ENCODE measurements at places on chromosomes 7 and 10.
A peak's percentile ranks its signal among the peaks of the same experiment; 100 is the strongest.

GRCh38 chr10:29522061-29522855, 112.5 kb downstream of the SVIL start:
- no peak for DNase-seq

DNA sequence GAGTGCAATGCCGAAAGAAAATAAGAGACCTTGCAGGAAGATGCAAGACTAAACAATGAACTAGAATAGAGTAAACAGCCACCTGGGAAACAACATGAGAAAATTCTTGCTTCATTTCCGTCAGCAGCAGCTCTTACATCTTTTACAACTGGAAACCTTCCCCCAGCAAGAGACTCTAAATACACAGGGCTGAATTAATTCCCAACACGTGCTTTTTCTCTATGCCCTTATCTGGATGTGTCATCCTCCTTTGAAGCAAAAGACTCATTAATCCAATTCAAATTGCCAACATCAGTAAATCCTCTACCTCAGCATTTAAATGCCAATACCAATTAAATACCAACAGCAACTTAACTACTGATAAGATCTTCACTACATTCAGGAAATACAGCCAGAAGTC, 99.0 kb upstream of the PDE1C start:
- no peak for DNase-seq

DNA sequence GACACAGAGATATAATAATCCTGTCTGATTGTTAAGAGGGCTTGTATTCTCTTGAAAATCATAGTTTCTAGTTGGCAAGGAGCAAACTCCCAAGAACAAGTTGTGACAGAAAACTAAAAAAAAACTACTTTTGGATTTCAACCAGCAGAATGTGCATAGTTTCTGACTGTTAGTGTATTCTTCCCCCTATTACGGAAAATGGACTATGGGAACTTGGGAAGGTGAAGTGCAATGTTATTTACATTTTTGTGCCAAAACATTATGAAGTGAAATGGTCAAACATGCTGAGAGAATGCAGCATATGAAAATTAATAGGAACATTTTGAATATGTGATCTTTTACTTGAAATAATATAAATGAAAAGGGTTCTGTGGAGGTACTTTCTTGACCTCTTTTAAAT, 660.8 kb downstream of the SUGCT start:
- DNase-seq: no peak

DNA sequence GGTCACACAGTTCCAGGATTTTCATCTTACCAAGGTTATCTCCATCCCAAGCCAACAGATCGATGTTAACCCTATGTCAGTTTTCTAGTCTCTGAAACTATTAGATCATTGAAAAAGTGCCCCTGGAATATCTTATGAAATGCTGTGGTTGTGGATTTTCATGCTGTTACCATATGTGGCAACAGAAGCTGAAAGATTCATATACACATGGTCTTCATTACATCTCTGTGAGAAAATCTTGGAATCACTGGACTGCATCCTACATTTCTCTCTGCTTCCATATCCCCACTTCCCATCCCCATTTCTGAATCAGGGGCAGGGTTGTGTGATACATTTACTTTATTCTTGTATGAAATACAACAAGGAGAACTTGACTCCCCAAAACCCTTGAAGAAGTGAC, 146.1 kb downstream of the SLC16A9 start:
- no peak for DNase-seq

DNA sequence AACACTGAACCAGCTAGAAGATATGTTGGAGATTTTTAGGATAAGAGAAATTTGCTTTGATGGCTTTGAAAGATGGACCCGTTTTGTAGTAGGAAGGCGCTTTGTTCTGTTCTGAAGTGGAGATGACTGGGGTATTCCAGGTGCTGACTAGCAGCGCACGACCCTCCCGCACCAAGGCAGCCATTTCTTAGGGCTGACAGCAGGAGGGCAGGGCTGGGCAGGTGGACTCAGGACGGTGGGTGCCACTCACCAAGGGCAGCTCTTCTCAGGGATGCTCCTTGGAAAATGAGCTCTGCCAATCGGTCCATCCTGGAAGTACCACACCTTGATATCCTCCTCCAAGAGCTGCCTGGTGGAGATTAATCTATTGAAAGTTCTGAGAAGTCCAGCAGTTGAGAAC, 463.6 kb upstream of the FOXK1 start:
- DNase-seq: no peak

DNA sequence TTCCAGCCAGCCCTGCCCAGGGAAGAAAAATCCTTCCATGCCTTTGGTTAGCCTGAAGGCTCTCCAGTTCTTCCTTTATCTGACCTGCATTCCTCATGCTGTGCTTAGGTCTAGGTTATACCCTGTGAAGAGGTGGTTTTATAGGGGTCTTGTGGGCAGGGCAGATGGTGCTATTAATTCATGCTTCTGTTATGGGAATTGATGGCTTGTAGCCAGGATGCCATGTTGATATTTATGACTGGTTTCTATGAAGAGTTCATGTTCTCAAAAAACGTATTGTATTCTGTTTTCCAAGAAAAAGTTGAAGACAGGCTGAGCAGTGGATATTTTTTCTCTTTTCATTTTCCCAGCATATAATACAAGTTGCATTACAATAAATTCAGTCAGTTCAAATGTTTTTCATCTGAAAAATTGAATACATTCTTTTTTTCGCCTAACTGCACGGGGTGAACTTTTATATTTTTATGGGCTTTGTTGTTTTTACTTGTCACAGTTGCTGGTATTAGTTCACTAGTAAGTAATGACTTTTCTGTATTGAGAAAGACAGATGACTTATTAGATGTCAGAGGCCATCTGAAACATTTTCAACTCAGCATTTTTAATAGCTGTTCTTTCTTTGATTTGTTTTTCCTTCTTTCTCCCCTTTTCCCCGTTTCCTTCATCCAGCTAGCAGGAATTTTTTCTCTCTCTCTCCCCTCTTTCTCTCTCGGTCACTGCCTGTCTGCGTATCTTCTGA, 322.8 kb downstream of the LRMDA start:
- no peak for DNase-seq

GRCh38 chr7:108454674-108455550, 1.3 kb downstream of the NRCAM start:
- DNase-seq: peak; percentile 17

- no peak for DNase-seq
Measured at GRCh38 chr7:7706101-7706511, 12.3 kb downstream of the RPA3 start.

GRCh38 chr7:114409750-114410149, 4.9 kb upstream of the FOXP2 start:
- DNase-seq: peak; percentile 63

GRCh38 chr10:83764666-83765065, 374.6 kb upstream of the GHITM start:
- peak; percentile 27 for DNase-seq

DNA sequence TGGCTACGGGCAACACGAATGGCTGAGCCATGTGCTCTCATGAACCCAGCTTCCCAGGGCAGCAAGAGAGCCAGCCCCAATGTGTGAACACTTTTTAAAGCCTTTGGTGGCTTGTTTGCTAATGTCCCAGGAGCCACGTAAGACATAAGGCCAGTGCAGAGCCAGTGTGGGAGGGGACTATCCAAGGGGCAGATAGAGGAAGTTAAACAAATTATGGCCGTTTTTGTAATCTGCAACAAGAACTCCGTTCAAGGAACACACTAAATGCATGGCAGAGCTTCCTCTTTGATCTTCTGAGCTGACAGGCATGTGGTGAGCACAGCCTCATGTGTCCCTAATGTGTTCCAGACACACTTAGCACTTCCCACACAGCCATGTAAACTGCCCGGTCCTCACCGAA, 133.3 kb downstream of the TEX36 start:
- DNase-seq: no peak

GRCh38 chr7:116242178-116242577, 31.8 kb downstream of the TES start:
- no peak for DNase-seq

DNA sequence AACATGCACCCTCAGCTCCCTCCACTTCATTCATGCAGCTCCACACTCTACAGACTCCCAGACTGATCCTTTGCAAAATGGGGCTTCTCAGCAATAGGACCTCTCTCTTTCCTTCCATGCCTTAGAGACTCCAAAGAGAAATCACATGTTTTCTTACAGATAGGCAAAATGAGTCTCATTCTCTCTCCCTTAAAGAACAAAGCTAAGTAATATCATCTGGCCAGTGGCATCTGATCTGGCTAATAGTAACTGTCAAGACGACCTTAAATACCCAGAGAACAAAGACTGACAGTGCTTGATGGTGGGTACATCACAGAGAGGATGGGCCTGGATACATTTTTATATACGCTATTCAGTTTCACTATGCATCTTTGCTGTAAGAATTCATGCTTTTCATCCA, 43.1 kb upstream of the CALD1 start:
- no peak for DNase-seq

GRCh38 chr10:3346851-3347250, 174.3 kb upstream of the PITRM1 start:
- DNase-seq: no peak

DNA sequence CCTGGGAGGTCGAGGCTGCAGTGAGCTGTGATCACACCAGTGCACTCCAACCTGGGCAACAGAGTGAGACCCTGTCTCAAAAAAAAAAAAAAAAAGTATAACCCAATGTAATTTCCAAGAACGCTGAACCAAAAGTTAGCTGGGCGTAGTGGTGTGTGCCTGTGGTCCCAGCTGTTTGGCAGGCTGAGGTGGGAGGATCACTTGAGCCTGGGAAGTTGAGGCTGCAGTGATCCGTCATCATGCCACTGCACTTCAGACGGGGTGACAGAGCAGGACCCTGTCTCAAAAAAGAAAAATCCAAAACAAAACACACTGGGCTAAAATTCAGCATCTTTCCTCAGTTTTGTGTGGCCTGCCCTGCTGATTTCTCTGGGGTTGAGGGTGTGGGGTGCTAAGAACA, 21.1 kb downstream of the HNRNPA2B1 start:
- DNase-seq: no peak

DNA sequence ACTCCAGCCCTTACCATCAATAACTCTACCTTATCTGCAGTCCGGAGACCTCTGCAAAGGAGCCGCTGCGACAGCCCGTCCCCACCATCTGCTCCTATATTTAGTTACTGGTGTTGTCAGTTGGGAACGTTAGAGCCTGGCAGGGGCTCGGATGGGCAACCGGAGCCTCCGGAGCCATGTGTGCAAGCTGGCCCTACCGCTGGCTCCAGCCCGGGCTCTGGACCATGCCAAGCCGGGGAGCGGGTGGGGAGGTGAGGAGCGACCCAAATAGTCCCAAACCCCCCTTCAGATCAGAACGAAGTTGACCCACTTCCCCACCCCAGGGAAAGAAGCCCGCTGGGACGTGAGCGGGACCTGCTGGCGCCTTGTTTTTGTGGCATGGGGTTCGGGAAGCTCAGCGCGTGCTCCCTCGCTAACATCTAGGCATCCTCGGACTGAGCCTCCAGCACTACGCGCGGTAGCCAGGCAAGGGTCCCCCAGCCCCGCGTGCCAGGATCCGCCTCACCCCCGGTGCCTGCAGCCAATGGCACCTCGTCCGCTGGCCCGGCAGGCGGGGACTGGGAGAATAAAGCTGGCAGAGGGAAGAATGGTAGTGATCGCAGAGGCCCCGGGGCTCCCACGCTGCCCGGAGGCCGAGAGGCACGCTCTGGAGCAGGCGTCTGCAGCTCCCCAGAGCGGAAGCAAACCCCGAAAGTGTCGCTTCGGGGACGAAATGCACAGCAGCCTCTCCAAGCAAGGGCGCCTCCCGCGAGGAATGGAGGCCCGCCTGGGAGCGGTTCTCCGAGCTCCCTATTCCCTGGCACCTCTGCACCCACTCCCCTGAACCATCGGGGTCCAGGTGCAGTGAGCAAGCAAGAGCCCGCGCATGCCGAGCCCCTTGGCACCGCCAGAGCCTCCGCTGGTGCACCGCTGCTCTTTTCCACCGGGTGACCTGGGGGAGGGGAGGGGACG, 679 bp downstream of the LRRC20 start:
- DNase-seq: no peak

- DNase-seq: no peak
Measured at GRCh38 chr7:5559576-5560240, 136.1 kb upstream of the TNRC18 start.

DNA sequence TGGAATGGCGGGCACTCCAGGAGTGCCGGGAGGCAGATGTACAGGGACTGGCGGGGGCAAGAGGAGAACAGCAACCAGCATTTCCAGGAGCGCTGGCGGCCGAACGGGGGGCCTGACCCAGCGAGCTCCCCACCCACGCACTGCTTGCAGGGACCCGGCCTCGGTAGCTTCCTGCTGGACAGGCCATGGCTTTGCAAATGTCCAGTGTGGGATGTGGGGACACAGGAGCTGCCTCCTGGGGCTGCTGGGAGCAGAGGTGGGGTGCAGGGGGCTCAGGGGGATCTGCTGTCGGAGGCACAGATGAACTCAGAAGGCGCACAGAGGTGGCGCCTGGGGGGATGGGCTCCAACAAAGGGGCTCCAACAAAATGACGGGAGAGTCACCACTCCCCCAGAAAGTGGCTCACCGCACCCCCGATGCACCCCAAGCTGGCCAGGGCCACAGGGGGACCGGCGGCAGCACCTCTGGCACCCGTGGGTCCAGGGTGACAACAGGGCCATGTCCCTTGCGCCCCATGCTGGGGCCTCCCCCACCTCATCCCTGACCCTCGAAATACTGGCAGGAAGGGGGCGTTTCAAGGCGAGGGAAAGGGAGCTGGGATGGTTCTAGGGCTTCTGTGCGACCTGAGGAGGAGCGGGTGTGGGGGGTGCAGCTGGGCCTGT, 41.1 kb downstream of the AP5Z1 start:
- DNase-seq: no peak

- no peak for DNase-seq
Measured at GRCh38 chr7:28544453-28545117, 132.3 kb downstream of the CREB5 start.

- no peak for DNase-seq
Measured at GRCh38 chr7:25580141-25580540, 351.9 kb upstream of the NPVF start.

DNA sequence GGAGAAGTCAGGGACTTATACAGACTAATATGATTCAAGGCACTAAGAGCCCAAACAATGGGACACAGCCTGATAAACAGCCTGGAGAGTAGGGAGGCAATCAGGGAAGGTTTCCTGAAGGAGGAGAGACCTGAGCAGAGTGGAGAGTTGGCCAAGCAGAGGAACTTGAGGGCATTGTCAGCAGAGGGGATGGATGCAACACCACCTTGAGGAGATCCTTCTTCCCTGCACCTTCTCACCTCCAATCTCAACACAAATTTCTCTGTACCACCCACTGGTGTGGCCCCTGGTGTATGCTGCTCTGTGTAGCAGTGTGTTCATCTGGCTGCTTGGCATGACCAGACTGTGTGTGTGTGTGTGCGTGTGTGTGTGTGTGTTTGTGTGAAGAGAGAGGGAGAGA, 146.2 kb downstream of the WDR11 start:
- no peak for DNase-seq

DNA sequence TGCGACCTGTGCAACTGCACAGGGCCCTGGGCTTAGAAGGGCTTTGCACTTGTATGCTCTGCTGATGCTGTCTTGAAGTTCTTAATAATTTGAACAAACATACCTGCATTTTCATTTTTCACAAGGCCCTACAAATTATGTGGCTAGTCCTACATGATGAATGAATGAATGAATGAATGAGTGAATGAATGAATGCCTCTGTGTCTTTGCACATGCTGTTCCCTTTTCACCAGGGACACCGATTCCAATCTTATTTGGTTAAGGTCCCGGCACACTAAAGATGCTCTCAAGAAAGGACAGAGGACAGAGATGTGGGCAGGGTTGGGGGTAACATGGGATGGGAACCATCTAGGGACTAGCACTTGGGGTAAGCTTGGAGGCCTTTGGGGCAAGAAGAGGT, 39.4 kb upstream of the CHST3 start:
- DNase-seq: no peak

GRCh38 chr10:34916314-34916713, 101.2 kb upstream of the PARD3 start:
- DNase-seq: peak; percentile 87

GRCh38 chr7:123528265-123528664, 6.1 kb downstream of the IQUB start:
- no peak for DNase-seq

Data from epithelial cell of esophagus (primary cell).